ENCODE measurements at places on chromosomes 6 and 20.

DNA sequence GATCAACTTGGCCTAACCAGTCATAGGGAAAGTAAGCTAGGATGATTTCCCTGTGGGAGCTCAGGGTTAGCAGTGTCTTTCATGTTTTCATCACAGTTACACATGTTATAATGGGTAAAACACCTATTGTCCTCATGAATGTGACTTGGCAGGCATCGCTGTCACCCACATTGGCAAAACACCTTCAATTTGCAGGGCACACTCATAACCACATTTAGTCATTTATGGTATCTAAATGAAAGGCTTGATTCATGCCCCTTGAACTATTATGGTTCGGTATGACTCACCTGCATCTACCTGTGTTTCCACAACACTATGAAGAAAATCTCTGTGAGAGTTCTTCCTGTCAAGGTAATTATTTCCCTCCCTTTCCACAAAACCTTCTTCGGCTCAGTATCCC is 49.2 kb downstream of the FRK start:
- no peak for DNase-seq

- no peak for DNase-seq
Measured at GRCh38 chr6:31861919-31862343, 690 bp downstream of the NEU1 start.

- DNase-seq = no peak
Measured at GRCh38 chr6:37205175-37205996, 35.4 kb downstream of the PIM1 start.

DNA sequence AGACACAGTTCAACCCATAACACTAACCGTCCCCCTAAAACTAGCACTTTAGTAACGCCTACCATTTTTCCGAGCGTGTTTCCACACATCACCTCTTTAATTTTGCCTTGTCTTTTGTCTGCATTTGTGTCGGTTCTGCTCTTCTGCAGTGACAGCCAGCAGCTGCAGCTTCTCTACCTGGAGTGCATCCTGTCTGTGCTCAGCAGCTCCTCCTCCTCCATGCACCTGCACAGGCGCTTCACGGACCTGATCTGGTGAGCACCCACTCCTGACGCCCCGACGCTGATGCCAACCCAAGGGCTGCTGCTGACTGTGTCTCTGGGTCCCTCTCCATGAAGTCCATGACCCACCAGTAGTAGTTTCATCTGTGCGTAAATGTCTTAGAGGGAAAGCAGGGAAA is 35.4 kb upstream of the PBOV1 start:
- DNase-seq = no peak

DNA sequence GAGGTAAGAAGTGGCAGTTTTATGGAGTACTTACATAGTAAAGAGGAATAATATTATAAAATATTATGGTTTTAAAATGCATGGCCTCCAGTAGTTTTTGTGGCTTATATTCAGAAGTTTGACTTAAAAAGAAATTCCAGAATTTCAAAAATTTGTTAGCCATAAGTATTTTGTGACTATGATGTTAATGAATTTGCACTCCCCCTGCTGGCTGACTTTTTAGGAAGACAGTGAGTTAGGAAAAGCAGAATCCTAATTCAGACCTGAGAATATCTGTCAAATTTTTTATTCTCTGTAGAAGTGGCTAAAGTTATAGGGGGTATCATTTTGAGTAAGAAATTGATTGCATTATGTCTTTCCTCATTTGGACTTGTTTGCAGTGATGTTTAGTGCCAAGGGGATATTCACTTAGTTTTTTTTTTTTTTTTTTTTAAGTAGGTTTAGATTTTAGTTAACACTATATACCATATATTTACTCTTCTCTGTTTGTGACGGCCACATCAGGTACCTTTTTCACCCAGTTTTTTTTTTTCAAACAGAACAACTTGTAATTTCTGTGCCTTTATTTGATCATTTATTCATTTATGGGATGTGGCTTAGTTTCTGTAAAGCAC is 40.8 kb downstream of the ZFAND3 start:
- peak; percentile 18 for DNase-seq

- DNase-seq = no peak
Measured at GRCh38 chr20:36098364-36098763, 56.2 kb upstream of the EPB41L1 start.

GRCh38 chr6:45450831-45451230 is 73.1 kb upstream of the SUPT3H start:
- DNase-seq = no peak

DNA sequence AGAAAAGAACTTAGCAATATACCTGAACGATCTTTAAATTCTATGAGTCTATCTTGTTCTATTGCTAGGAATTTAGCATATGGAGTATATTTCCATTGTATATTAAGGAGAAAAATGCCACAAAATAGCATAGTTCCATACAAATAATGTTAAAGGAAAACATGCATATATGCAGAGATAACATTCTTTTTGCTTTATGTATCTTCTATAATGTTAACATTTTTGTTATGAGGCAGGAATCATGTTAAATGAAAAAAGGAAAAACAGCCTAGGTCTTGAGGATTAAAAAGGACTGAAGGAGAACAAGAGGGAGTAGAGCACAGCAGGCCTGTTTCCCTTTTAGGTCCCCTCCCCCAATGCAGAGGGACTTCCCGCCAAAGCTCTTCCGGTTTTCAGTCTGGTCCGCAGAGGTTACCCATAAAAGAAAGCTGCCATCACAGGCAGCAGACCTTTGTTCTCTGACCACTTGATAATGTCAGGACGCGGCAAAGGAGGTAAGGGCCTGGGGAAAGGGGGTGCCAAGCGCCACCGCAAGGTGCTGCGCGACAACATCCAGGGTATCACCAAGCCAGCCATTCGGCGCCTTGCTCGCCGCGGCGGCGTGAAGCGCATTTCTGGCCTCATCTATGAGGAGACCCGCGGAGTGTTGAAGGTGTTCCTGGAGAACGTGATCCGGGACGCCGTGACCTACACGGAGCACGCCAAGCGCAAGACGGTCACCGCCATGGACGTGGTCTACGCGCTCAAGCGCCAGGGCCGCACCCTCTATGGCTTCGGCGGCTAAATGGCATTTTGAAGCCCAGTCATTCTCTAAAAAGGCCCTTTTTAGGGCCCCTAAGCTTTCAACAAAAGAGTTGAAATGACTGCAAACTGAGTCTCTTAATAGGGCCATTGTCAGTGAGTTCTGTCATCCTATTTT is 108.4 kb upstream of the PRSS16 start:
- DNase-seq = peak; percentile 76

Measured in NCI-H345 (cell line).